ENCODE measurements at places on chromosomes 3 and 15. TPM values are rescaled to one million over a fixed set of nuclear protein-coding genes. Genes with fewer than 3 reads are reported as not detected.

Gene CFAP92
- 0.13 TPM for total RNA-seq

Gene CKMT1A
- not detected for total RNA-seq

Gene ASB14
- total RNA-seq: not detected

Gene EFCC1
- not detected for total RNA-seq
